ENCODE measurements at places on chromosomes 6 and 20.

- DNase-seq = no peak
Observed at GRCh38 chr6:137847748-137848147, 19.3 kb upstream of the TNFAIP3 start.

- DNase-seq = no peak
Observed at GRCh38 chr6:133630651-133631050, 258.3 kb upstream of the TCF21 start.

- no peak for DNase-seq
Observed at GRCh38 chr6:48136856-48137255, 25.9 kb upstream of the PTCHD4 start.

GRCh38 chr6:112205427-112206109 lies 48.8 kb downstream of the LAMA4 start:
- no peak for DNase-seq

GRCh38 chr6:38273325-38273724 lies 366.4 kb downstream of the BTBD9 start:
- DNase-seq = no peak

Data from CD4-positive, CD25-positive, alpha-beta regulatory T cell (primary cell).